ENCODE measurements at places on chromosomes 2 and 18. TPM values are rescaled to one million over a fixed set of nuclear protein-coding genes. Genes with fewer than 3 reads are reported as not detected.

The CD302 gene
- total RNA-seq = 31.1 TPM

The MROH2A gene
- total RNA-seq = not detected

The CKAP2L gene
- 0.91 TPM for total RNA-seq

GRCh38 chr2:48414640-48414979, 115.3 kb upstream of the STON1 start:
- DNase-seq = no peak
